ENCODE measurements at places on chromosomes 7 and 10.

DNA sequence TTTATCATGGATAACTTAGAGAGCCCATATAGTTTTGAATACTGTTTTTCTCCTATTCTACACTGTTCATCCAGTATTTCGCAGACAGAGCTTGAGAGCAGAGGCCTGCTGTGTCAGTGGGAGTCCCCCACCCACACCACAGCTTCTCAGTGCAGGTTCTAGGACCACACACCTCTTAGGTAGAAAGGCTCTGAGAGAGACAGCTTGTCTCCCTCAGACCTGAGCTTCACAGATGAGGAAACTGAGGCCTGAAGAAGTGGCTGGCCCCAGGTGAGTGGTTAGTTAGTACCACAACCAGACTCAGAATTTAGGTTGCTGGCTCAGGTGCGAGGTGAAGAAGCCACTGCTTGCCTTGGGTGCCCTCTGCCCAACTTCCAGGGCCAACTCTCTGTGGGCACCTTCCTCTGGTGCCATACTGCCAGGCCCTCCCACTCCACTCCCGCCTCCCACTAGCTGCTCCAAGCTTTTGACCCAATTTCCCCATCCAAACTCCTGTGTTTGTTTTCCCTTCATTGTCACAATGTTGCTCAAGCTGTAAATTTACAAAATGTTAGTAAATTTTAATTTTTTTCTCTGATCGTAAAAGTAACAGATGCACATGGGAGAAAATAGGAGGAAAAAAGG, 7.6 kb upstream of the HILPDA start:
- DNase-seq, result no peak

DNA sequence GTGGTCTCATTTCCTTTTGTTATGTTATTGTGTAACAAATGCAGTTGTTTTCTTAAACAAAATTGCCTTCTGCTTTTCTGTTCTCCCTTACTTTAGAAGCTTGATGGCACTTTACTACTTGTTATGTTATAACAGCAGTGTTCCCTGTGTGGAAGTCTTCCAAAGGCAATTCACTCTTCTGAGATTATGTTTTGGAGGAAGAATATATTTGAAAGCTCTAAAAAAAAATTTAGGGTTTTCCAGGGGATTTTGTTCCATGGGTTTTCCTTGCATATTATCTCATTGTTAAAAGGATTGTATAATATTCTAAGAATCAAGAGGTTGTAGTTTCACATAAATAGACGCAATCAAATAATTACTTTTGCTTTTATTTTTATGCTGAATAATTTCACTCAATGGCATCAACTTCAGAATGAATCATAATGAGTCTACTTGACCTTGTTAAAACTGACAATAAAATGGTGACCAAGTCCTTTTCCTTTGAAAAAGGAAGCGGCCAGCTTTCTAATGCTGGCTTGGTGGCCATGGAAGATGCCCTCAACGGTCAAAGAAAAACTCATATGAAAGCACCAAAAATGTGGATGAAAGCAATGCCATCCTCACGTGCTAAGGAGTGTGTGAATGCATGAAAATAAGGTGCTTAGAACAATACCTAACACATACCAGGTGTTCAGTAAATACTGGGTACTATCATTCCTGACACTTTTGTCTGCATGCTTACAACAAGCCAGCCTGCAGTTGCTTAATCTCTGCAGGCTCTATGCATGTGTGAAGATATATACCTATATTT, 92.4 kb upstream of the KLF6 start:
- DNase-seq, result no peak

DNA sequence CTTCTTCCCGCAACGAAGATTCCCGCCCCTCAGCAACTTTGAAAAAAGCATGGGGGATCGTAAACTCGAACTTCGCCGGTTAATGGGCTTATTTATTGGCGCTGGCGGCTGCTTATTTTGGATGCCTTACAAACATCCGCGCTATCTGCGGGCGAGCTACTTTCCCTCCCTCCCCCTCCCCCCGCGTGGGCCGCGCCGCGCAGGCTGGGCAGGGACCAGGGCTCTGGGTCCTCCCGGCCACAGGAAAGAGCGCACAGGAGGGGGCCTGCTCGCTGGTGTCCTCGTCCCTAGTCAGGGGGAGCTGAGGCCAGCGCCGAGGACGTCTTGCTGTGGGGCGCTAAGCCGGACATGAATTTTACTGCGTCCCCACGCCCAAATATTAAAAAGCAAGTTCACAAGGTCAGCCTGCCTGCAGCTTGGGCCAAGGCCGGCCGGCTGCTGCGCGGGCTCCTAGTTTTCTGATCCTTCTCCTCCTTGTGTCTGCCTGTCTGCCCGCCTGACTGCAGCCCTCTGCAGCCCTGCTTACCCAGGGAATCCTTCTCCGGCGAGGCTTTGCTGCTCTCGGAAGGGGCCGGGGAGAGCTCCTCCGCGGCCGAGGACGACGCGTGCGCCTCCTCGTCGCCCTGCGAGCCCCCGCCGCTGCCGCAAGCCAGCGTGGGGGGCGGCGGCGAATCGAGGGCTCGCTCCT, 1.2 kb downstream of the HOXA10 start:
- DNase-seq, result no peak

- DNase-seq, result no peak
These were observed 164.9 kb downstream of the CPED1 start for GRCh38 chr7:121153411-121153810.

GRCh38 chr7:47647181-47647917, 65.4 kb upstream of the TNS3 start:
- DNase-seq, result no peak

GRCh38 chr10:81095238-81095637, 557.5 kb downstream of the SH2D4B start:
- no peak for DNase-seq

DNA sequence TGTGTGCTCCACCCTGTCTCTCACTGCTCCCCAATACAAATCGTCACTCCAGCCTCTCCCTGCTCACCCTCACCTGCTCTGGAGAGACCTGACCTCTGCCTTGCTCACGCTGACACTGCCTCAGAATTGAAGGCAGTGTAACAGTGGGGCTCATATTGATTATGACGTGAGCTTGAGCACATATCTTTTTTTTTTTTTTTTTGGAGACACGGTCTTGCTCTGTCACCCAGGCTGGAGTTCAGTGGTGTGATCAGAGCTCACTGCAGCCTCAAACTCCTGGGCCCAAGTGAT, 84.7 kb downstream of the TBXAS1 start:
- DNase-seq, result no peak

DNA sequence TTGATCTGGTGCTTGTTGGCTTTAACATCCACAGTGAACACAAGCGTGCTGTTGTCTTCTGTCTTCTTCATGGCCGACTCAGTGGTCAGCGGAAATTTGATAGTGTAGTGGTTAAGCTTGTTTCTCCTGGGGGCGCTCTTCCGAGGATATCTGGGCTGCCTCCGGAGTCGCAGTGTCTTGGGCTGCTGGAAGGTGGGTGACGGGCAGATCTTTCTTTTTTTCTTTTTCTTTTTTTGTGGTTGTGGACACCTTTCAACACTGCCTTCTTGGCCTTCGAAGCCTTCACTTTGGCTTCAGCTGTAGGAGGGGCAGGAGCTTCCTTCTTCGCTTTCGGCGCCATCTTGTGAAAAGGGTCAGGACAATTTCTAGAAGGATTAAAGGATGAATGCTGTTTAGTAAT, 23.8 kb upstream of the RPA3 start:
- no peak for DNase-seq
